ENCODE measurements at places on chromosomes 6 and 20.

- no peak overlapping the region for H3K27ac ChIP-seq
- H3K4me3 ChIP-seq: no peak overlapping the region
- no peak for DNase-seq
- H3K27me3 ChIP-seq: no peaks in the 10 kb centered on the region
- no peaks in the 10 kb centered on the region for H3K4me1 ChIP-seq
Measured at GRCh38 chr6:24821860-24822444, 23.2 kb upstream of the ARMH2 start.

DNA sequence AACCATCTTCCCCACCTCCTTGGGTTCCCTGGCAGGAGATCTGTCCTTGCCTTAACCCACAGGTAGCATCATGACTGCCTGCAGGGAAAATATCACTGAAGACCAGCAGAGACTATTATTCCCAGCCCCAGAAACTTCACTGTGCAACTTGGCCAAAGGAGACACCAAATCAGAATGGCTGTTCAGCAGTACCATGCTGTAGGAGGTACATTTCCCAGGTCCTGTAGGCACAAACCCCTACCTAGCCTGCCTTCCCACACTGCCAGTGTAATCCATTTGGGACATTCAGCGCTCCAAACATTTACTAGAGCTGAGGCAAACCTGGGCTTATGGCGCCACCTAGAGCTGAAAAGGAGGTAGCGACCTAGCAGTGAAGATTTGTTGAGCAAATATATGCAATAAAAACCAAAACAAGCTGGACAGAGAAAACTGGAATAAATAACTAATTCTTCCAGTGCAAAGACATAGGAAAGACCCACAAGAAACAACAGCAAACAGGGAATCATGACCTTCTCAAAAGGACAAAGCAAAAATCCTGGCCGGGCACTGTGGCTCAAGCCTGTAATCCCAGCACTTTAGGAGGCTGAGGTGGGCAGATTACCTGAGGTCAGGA, 60.3 kb downstream of the VTA1 start:
- H3K27ac ChIP-seq: no peak overlapping the region
- H3K4me1 ChIP-seq: no peaks in the 10 kb centered on the region
- H3K4me3 ChIP-seq: no peak overlapping the region
- H3K36me3 ChIP-seq: peaks cover 63% of the 10 kb centered on the region
- H3K27me3 ChIP-seq: no peaks in the 10 kb centered on the region

DNA sequence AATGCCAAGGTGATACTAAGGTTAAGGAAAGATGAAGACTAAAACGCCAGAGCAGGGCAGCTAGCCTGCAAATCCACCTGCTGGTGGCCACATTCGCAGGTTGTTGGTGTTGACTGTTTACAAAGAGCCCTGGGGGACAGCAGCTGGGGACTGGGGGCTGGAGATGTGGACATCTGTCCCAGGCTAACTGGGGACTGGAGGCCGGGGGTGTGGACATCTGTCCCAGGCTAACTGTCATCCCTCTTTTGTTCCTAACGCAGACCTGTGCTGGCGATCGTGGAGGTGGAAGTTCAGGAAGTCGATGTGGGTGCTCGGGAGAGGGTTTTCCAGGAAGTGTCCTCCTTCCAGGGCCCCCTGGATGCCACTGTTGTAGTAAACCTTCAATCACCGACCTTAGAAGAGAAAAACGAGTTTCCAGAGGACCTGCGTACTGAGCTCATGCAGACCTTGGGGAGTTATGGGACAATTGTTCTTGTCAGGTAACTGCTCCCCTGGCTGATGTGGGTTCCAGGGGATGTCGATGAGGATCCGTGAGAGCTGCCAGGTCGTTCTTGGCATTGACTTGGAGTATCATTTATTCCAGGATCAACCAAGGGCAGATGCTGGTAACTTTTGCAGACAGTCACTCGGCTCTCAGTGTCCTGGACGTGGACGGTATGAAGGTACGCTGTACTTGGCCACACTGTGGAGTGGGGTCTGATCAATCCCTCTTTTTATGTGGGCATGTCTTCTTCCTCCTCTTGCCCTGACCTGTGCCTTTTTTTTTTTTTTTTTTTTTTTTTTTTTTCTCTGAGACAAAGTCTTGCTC, 87.0 kb downstream of the SERAC1 start:
- no peak for DNase-seq
- no peaks in the 10 kb centered on the region for H3K27me3 ChIP-seq
- peaks cover under 1% of the 10 kb centered on the region for H3K4me1 ChIP-seq
- peaks cover 72% of the 10 kb centered on the region for H3K36me3 ChIP-seq
- H3K27ac ChIP-seq: no peak overlapping the region
- no peak overlapping the region for H3K4me3 ChIP-seq

DNA sequence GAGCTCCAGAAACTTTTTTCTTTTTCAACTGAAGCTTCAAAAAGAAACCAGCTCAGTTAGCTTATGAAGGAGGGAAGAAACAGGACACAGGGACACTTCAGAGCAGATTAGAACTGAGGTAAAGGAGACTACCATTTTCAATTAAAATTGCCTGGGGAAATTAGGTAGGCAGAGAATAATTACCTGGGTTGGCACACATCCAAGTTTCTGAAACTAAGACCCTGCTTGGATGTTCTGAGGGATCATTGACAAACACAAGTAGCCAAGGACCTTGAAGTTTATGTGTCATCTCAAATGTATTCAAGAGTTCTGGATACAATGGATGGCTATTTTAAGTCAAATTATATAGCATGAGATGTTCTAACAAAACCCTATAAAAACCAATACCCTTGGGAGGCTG, 137.6 kb downstream of the PLCB4 start:
- no peaks in the 10 kb centered on the region for H3K27me3 ChIP-seq
- no peak overlapping the region for H3K27ac ChIP-seq
- H3K4me1 ChIP-seq: no peaks in the 10 kb centered on the region
- no peak overlapping the region for H3K4me3 ChIP-seq
- H3K36me3 ChIP-seq: no peaks in the 10 kb centered on the region
- DNase-seq: no peak

DNA sequence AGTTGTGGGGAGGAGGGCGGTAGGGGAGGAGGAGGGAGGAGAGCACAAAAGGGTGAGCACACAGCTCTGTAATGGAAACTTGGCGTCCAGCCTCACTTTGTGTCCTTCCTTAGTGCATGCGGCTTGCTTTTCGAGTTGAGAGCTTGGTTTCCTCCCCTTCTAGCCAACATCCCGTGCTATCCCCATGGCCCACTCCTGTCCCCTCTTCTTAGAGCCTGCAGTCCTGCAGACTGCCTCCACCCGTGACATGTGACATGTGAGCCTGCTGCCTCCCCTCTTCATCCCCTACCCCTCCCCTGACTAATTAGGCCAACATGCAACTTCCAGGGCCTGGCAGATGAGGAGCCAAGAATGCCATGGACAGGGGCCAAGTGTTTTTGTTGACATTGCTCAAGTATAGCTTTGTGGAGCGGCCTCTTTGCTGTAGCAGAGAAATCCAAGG, 63.2 kb downstream of the SLC24A3 start:
- no peaks in the 10 kb centered on the region for H3K4me1 ChIP-seq
- H3K27ac ChIP-seq: no peak overlapping the region

- H3K4me3 ChIP-seq: no peak overlapping the region
- H3K4me1 ChIP-seq: no peaks in the 10 kb centered on the region
- no peaks in the 10 kb centered on the region for H3K27me3 ChIP-seq
- no peaks in the 10 kb centered on the region for H3K36me3 ChIP-seq
- H3K27ac ChIP-seq: no peak overlapping the region
Measured at GRCh38 chr20:32603046-32603726, 18.1 kb upstream of the NOL4L start.

GRCh38 chr6:147667082-147667481, 158.6 kb downstream of the SAMD5 start:
- no peak for DNase-seq
- H3K36me3 ChIP-seq: no peaks in the 10 kb centered on the region
- H3K4me3 ChIP-seq: no peak overlapping the region
- no peak overlapping the region for H3K27ac ChIP-seq

GRCh38 chr6:43275801-43276576, 22.1 kb upstream of the SLC22A7 start:
- no peaks in the 10 kb centered on the region for H3K36me3 ChIP-seq
- peaks cover 21% of the 10 kb centered on the region for H3K4me1 ChIP-seq
- DNase-seq: peak; percentile 49
- H3K27me3 ChIP-seq: peaks cover 11% of the 10 kb centered on the region

GRCh38 chr6:32047084-32047478, 8.9 kb downstream of the CYP21A2 start:
- H3K36me3 ChIP-seq: no peaks in the 10 kb centered on the region
- H3K4me3 ChIP-seq: no peak overlapping the region
- no peak for DNase-seq
- peaks cover 9% of the 10 kb centered on the region for H3K4me1 ChIP-seq
- no peaks in the 10 kb centered on the region for H3K27me3 ChIP-seq

Measured in CD4-positive, alpha-beta T cell (primary cell).